ENCODE measurements at places on chromosomes 5 and 9. TPM values are rescaled to one million over a fixed set of nuclear protein-coding genes. Genes with fewer than 3 reads are reported as not detected.

DNA sequence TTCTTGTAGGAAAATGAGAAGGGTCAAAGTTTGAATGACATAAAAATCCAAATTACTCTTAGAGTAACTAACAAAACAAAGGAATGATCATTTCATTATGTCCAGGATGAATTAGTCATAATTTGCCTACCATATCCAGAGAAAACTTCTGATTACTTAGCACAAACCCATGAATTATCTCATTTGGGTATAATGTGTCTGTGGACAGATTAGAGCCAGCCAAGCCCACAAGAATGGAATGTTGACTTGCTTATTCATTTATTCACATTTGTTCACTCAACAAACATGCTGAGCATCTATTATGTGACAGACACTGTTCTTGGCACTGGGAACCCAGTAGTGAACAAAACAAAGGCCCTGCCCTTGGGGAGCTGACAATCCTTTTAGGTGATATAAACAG, 87.4 kb downstream of the APBA1 start:
- DNase-seq = no peak
- no peak overlapping the region for H3K4me3 ChIP-seq
- H3K36me3 ChIP-seq = no peaks in the 10 kb centered on the region
- H3K4me1 ChIP-seq = no peaks in the 10 kb centered on the region

- DNase-seq = no peak
- H3K4me1 ChIP-seq = no peaks in the 10 kb centered on the region
- H3K27me3 ChIP-seq = no peaks in the 10 kb centered on the region
- H3K27ac ChIP-seq = no peak overlapping the region
- no peak overlapping the region for H3K4me3 ChIP-seq
- no peaks in the 10 kb centered on the region for H3K36me3 ChIP-seq
Measured at GRCh38 chr5:129687941-129688340, 60.0 kb upstream of the MINAR2 start.

Gene PGM5
- total RNA-seq = 0.21 TPM

DNA sequence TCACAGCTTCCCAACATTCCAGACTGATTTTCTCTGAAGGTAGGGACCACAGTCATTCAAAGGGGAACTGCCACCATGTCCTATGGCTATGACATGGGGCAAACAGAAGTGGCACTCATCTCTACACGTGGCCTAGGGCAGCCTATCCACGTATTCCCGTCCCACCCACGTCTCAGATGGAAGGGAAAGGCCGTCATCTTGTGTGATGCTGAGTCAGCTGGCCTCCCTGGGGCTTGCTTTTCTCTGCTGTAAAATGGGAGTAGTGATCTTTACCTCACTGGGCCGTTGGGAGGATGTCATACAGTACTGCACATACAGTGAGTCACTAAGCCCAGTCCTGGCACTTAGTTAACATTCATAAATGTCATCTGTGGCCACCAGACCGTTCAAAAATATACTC, 72.3 kb downstream of the RAPGEF1 start:
- H3K27me3 ChIP-seq = no peaks in the 10 kb centered on the region
- peaks cover 43% of the 10 kb centered on the region for H3K4me1 ChIP-seq
- no peak for DNase-seq

GRCh38 chr9:89721176-89721700, 116.4 kb downstream of the GADD45G start:
- H3K27ac ChIP-seq = no peak overlapping the region
- H3K36me3 ChIP-seq = no peaks in the 10 kb centered on the region
- no peaks in the 10 kb centered on the region for H3K4me1 ChIP-seq
- no peak overlapping the region for H3K4me3 ChIP-seq
- no peak for DNase-seq
- no peaks in the 10 kb centered on the region for H3K27me3 ChIP-seq

Gene LCNL1
- 0.82 TPM for total RNA-seq

DNA sequence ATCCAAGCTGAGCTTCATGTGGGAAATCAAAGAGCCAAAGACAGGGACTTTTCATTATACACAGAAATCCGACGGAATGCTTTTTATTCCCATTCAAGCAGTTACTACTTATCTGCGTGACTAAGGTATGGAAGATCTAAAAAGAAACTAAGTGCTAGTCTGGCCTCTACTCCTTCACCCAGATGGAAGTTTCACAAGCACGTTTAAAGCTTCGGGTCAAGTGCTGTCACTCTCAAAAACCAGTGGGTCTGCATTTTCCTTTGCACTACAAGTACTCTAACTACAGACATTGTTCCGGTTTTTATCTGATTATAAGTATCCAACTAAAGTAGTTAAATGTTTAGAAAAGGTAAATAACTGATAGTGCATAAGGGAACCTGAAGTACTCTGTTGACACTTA, 13.7 kb upstream of the MTAP start:
- no peak for DNase-seq
- H3K27me3 ChIP-seq = no peaks in the 10 kb centered on the region
- peaks cover 11% of the 10 kb centered on the region for H3K4me1 ChIP-seq
- H3K27ac ChIP-seq = peak overlapping the region; percentile 86
- no peak overlapping the region for H3K4me3 ChIP-seq

GRCh38 chr5:154444556-154445421, 1.0 kb upstream of the SAP30L start:
- peak overlapping the region; percentile 84 for H3K27ac ChIP-seq
- H3K4me3 ChIP-seq = peak overlapping the region; percentile 97
- H3K4me1 ChIP-seq = peaks cover 8% of the 10 kb centered on the region
- no peaks in the 10 kb centered on the region for H3K27me3 ChIP-seq

DNA sequence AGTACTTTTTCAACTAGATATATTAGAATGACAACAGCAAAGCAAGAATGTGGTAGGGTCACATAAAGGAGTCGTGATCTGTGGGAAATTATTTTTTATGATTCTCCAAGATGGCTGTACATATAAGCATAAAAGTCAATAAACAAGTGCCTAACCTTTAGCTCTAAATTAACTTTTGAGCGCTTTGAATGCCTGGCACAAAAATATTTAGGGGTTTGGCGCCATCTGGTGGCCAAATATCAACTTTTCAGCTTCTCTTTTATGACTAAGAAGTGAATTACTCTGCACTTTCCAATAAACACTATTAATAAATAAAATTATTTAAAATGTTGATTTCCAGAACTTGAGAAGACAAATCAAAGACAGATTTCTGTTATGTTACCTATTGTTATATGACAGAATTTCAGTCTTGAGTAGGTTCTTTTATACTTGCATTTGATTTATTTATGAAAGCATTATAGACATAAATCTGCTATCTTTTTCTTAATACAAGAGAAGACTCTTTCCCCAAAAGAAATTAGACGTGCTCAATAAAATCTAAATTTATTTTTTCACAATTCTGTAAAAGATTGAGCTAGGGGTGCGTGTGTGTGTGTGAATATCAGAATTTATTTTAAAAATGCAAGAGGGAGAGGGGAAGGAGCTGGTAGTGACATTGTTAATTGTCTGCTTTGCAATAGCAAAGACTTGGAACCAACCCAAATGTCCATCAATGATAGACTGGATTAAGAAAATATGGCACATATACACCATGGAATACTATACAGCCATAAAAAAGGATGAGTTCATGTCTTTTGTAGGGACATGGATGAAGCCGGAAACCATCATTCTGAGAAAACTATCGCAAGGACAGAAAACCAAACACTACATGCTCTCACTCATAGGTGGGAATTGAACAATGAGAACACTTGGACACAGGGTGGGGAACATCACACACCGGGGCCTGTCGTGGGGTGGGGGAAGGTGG, 36.7 kb upstream of the ARRDC3 start:
- H3K36me3 ChIP-seq = no peaks in the 10 kb centered on the region
- H3K27me3 ChIP-seq = no peaks in the 10 kb centered on the region
- peak; percentile 32 for DNase-seq
- H3K27ac ChIP-seq = no peak overlapping the region

DNA sequence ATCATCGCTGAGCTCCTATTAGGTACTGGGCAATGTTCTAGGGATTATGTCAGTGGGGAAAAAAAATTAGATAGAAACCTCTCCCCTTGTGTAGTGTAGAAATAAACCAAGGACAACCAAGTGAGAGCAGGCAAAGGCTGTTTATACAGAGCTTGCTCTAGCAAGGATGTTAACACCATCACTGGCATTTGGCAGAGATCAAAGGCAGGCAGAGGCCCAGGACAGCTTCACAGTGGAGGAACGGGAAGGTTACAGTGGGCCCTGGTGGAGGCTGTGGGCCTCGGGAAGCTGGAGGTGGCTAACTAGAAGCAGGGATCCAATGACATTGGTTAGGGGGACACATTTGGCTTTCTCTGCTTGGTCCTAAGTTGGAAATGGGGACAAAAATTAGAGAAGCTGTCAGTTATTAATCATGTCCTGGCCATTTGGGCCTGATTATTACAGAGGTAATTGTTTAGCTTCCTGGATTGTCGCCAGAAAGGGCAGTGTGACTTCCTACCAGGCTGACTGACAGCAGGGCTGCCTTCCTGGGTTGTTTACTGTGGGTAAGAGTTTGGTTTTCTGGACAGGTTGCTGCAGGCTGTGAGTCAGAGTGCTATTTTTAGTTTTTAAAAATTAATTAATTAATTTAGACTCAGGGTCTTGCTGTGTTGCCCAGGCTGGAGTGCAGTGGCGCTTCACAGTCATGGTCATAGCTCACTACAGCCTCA, 259.3 kb downstream of the ROR2 start:
- no peak overlapping the region for H3K27ac ChIP-seq
- no peak overlapping the region for H3K4me3 ChIP-seq

DNA sequence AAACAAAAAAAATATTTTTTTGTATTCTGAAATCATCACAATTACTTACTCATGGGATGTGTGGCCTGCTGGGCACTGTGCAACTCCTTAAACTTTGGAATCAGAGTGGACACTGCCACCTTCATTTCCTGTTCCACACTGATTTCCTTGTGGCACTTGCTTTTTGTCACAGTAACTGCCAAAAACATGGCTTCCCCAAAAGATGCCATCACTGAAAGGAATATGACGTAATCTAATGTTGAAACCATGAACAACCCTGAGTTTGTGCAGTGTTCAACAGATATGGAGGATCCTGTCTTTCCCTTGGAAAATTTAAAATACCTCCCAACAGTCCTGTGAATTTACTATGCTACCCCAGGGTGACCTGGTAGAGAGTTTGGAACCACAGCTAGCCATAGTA, 12.6 kb upstream of the IL12B start:
- no peaks in the 10 kb centered on the region for H3K4me1 ChIP-seq
- H3K27ac ChIP-seq = no peak overlapping the region
- no peaks in the 10 kb centered on the region for H3K27me3 ChIP-seq
- DNase-seq = no peak

DNA sequence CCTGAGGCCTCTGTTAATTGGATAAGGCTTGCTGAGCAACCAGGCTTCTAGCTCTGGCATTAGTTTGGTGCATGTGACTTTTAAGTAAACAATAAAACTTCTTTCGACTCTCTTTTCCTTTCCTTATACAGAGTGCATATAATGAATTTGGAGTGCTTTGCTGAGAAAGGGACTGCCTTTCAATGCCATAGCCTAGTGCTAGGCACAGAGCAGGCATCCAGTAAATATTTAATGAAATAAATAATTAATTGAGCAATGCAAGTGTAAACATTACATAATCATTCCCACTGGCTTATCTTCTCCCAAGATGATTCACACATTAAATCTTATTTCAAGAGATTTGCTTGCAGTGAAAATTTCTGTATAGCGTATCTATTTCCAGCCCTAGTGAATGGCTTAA, 74.1 kb downstream of the NMUR2 start:
- no peak for DNase-seq
- no peaks in the 10 kb centered on the region for H3K27me3 ChIP-seq
- no peak overlapping the region for H3K4me3 ChIP-seq
- H3K4me1 ChIP-seq = no peaks in the 10 kb centered on the region
- H3K27ac ChIP-seq = no peak overlapping the region

GRCh38 chr9:33939924-33940874, 108.5 kb downstream of the UBAP2 start:
- no peak overlapping the region for H3K27ac ChIP-seq
- no peak overlapping the region for H3K4me3 ChIP-seq
- no peak for DNase-seq
- H3K27me3 ChIP-seq = no peaks in the 10 kb centered on the region
- peaks cover 33% of the 10 kb centered on the region for H3K36me3 ChIP-seq
- peaks cover 16% of the 10 kb centered on the region for H3K4me1 ChIP-seq

DNA sequence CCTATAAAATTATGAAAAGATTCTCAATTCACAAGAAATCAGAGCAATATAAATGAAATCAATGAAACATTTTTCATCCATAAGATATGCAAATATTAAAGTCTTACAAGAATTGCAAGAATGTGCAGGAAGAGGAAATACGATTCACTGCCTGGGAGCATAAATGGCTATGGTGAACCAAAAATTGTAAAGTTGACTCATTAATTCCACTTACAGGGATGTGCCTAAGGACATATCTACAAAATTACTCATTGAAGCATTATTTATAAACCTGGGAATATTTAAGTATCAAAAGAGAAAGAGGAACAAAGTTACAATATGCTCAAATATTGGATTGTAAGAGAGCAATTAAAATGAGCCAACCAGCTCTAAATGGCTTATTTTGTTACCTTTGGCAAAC, 6.9 kb upstream of the NIPSNAP3A start:
- no peaks in the 10 kb centered on the region for H3K36me3 ChIP-seq
- no peak overlapping the region for H3K4me3 ChIP-seq
- H3K27me3 ChIP-seq = no peaks in the 10 kb centered on the region
- no peaks in the 10 kb centered on the region for H3K4me1 ChIP-seq

Gene PCDHB14
- 0.80 TPM for total RNA-seq

Gene FOXD1
- 63.3 TPM for total RNA-seq

DNA sequence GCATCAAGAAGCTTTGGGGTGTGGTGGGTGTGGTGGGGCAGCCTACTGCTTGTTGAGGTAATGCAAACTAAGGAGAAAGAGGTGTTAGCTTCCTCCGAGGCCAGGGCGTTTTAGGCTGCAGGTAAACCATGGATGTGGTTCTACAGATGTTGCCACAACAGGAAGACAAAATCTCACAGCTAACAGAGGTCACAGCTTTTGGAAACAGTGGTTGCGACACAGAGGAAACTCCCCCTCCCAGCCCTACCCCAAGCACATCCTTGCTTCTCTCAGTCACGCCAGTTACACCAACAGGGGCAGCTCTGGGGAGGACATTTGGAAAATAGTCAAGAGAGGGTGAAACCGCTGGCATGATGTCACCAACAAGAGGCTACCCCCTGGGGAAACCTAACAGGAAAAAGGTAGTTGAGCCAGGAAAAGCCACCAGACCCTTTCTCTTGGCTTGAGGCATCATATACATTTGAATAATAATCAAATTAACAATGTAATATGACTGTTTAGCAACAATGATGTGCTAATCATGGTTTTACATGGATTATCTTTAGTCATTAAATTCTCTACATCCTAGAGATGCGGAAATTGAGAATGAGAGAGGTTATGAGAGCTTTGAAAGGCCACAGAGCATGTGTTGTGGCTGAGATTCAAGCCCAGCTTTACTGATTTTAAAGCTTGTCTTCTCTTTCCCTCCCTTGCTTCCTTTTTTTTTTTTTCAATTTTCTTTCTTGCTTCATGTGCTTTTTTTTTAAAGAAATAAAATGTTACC, 82.2 kb upstream of the IL12B start:
- no peak overlapping the region for H3K4me3 ChIP-seq
- H3K4me1 ChIP-seq = no peaks in the 10 kb centered on the region
- DNase-seq = no peak

Measured in Panc1 (cell line).